Naive thymus-derived CD8-positive, alpha-beta T cell (primary cell): ENCODE measurements at places on chromosomes 7 and 10. TPM values are rescaled to one million over a fixed set of nuclear protein-coding genes. Genes with fewer than 3 reads are reported as not detected.

Gene RSPH10B2
- total RNA-seq: 0.68 TPM

Gene OPN1SW
- total RNA-seq: not detected

Gene STOX1
- 0.47 TPM for total RNA-seq

Gene LRRC4
- total RNA-seq: 0.22 TPM

Gene VSTM4
- not detected for total RNA-seq
